ENCODE measurements at places on chromosomes 5 and 9. TPM values are rescaled to one million over a fixed set of nuclear protein-coding genes. Genes with fewer than 3 reads are reported as not detected.
A peak's percentile ranks its signal among the peaks of the same experiment; 100 is the strongest.

DNA sequence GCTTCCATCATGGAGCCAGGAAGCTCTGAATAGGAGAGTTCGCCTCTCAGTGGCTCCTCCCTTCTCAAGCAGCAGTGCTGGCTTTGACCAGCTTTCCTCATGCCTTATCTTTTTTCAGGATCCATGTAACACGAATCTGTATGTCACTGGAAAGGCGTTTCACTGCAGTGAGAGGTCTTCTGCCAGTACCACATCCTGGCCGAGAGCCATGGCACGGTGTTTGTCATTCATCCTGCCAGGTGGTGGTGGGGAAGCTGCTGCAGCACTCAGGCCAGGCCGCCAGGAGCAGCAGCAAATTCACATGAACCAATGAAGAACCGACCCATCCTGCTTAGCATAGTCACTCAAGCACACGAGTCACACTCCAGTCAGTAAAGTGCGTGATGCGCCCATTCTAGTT lies 179.0 kb downstream of the FANCC start:
- DNase-seq = no peak

GRCh38 chr5:102539562-102539961 lies 40.8 kb upstream of the SLCO6A1 start:
- DNase-seq = no peak

GRCh38 chr9:82234160-82234943 lies 245.8 kb downstream of the SPATA31D1 start:
- no peak for DNase-seq

- no peak for DNase-seq
Observed at GRCh38 chr5:171425596-171426244, 6.3 kb downstream of the FGF18 start.

The PCDHB10 gene
- 8.3 TPM for total RNA-seq

The ZNF483 gene
- 11.0 TPM for total RNA-seq

DNA sequence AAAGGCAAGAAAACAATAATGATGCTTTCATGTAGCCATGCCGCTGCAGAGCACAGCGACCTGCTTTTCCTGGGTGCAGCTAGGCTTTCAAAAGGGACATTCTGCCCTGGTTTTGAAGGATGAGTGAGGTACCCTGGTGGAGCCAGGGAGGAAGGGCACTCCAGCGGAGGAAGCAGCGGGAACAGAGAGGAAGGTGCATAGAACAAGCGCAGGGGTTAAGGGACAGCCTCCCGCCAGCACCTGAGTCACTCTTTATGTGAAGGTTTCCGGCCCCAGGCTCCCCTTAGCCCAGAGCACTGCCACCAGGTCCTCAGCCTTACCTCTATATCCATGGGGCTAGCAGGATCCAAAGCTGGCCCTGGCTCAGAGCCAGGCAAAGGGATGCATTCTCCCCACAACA lies 221.1 kb downstream of the CDK5RAP2 start:
- DNase-seq = no peak

The FOXI1 gene
- not detected for total RNA-seq

- DNase-seq = no peak
Observed at GRCh38 chr5:39164016-39164415, 55.3 kb downstream of the FYB1 start.

The BNIP1 gene
- total RNA-seq = 23.9 TPM

GRCh38 chr9:131585375-131585774 lies 40.1 kb downstream of the PRRT1B start:
- DNase-seq = no peak

DNA sequence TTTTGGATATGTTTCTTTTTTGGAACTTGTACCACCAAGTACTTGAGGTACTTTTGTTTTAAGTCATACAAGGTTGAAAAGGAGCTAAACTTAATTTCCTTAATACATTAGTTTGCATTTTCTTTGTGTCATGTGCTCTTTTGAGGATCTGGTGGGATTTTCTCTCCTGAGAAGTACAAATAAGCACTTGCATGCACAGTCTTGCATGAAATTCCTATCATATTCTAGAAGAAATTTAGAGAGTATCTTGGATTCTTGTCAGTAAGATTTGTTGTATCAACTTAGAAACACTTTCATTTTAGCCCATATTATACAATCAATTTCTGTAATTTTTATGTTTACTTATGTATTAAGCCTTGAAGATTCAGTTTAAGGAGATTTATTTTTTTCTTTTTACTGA lies 64.9 kb downstream of the CCNH start:
- DNase-seq = no peak

GRCh38 chr9:110975278-110975677 lies 63.0 kb downstream of the LPAR1 start:
- DNase-seq = no peak

- DNase-seq = peak; percentile 89
Observed at GRCh38 chr5:151758430-151759241, at the start of gene ATOX1. Gene ATOX1, minus strand, starts transcription at chr5:151758631. Its CDS starts 80 bp downstream, at chr5:151758551.

The TAF11L10 gene
- total RNA-seq = not detected

The CDH9 gene
- not detected for total RNA-seq
